ENCODE measurements at places on chromosomes 7 and 10. TPM values are rescaled to one million over a fixed set of nuclear protein-coding genes. Genes with fewer than 3 reads are reported as not detected.
A peak's percentile ranks its signal among the peaks of the same experiment; 100 is the strongest.

DNA sequence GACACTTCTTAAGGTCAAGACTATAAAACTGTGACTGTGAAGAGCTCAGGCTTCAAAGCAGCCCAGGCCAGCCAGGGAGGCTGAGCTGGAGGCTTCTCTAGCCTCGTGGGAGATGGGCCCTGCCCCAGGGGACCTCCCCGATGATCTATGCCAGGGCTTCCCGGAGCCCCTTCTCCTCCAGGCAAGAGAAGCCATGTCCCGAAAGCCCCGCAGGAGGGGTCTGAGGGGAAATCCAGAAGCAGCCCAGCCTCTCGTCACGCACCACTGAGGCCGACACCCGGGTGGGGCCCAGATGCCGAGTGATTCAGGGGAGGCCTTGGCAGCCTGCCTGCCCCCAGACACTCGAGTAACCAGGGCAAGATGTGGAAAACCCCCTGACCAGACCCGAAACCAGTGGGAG lies 63.7 kb downstream of the PROSER2 start:
- DNase-seq = peak; percentile 26

DNA sequence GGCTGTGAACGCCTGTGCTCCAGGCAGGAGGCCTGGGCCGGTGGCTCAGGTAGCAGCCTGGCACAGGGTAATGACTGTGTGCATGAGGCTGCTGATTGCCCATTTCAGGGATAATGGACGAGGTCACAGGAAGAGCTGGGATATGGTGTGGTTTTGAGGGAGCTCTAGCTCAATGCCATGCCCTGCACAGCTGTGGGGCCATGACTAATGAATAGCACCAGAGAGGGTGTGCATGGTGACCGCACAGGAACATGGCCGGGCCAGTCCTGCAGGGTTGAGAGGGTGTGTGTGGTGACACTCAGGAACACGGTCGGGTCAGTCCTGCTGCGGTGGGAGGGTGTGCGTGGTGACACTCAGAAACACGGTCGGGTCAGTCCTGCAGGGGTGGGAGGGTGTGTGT lies 21.8 kb downstream of the NKX6-2 start:
- DNase-seq = no peak

DNA sequence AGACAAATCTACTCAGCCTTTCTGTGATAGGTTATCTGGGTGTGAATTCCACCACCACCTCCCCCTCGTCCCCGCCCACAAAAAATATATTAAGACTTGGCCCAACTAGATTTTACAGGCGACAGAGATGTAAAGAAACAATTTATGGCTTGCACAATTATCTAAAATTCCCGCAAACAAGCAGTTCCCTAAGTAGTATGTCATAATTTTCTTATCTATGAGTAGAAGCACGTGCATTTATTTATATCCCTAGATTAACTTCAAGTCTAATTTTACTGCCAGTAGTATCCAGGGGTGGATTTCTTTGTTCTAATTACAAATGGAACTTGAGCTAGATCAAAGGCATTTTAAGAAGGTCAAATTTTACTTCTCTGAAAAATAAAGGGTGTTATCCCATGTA lies 1.7 kb downstream of the TSPAN12 start:
- no peak for DNase-seq

Gene AIMP2
- total RNA-seq = 121 TPM

Measured in MG63 (cell line).